ENCODE measurements at places on chromosomes 3 and 15.

GRCh38 chr3:82938821-82939328, 1177.4 kb upstream of the GBE1 start:
- DNase-seq: no peak

GRCh38 chr15:50182219-50183013, 420 bp downstream of the SLC27A2 start:
- DNase-seq: peak; percentile 48

DNA sequence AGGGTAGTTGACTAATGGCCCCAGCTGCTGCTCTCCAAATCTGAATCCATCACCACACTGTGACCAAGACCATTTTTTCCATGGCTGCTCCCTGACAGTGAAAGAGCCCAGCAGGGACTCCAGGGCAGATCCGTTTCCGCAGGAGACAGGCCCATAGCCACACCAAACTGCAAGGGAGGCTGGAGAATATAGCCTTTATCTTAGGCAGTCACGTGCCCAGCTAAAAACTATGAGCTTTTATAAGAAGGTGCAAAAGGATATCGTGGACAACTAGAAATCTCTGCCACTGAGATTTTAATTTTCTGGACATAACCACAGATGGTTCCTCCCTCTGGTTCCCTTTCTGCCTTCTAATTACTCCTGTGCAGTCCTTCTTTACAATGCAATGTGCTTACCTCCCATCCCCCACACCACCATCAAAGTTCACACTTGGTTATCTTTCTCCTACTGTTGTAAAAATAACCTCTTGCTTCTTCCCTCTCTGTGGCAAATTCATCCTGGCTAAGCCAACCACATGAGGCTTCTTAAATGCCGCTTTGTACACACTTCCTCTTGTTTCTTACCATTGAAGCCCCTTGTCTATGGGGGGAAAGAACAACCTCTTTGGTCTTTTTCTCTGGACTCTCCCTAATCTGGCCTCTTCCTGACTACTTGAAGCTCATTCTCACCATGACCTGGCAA, 233.7 kb downstream of the SHQ1 start:
- no peak for DNase-seq

DNA sequence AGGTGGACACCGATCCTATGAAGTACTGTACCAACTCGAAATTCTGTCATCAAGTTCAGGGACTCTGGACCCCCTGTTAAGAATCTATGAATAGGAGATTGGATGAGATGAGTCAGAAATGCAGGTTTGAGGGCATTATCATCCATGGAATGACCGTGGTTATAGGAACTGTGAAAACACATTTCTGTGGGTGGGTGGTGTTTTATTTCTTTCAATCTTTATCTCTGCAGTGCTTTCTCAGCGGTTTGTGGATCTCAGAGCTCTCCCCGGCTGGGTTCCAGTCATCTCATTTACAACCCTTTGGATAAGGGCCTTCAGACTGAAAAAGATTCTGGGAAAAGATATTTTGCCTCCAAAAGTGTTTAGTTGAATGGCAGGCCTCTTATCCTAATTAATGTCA, 5.4 kb upstream of the ABHD17C start:
- no peak for DNase-seq

- DNase-seq: no peak
These were observed 31.0 kb upstream of the ADAMTS17 start for GRCh38 chr15:100372739-100373119.

DNA sequence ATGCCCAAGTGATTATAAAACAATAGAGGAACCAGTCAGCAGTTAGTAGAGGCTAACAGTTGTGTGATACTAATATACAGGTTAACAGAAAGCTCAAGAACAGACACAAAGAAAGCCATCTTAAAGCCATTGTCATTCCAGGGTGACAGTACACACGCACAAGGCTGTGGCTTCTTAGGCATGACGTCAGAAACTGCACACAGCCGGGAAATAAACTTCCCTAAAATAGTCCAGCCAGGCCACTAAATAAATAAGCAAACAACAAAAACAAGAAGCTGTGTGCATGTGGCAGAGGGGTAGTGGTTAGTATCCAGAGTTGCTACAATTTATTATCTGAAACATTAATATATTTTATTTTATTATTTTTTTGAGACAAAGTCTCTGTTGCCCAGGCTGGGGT, 49.8 kb downstream of the PPCDC start:
- DNase-seq: no peak

GRCh38 chr3:23553353-23553752, 252.4 kb upstream of the UBE2E1 start:
- DNase-seq: peak; percentile 4

DNA sequence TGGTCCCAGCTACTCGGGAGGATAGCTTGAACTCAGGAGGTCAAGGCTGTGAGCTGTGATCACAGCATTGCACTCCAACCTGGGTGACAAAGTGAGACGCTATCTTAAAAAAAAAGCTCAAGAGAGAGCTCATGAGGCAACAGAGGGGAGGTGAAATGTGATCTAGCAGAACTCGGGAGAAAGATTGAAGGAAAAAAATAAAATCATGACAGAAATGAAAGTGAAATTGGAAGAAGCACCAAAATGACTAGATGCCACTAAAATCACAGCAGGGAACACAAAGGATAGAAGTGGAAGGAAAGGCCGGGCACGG, 109.4 kb upstream of the BNIP2 start:
- DNase-seq: no peak

- no peak for DNase-seq
These were observed 35.5 kb upstream of the HACD2 start for GRCh38 chr3:123620343-123620742.

DNA sequence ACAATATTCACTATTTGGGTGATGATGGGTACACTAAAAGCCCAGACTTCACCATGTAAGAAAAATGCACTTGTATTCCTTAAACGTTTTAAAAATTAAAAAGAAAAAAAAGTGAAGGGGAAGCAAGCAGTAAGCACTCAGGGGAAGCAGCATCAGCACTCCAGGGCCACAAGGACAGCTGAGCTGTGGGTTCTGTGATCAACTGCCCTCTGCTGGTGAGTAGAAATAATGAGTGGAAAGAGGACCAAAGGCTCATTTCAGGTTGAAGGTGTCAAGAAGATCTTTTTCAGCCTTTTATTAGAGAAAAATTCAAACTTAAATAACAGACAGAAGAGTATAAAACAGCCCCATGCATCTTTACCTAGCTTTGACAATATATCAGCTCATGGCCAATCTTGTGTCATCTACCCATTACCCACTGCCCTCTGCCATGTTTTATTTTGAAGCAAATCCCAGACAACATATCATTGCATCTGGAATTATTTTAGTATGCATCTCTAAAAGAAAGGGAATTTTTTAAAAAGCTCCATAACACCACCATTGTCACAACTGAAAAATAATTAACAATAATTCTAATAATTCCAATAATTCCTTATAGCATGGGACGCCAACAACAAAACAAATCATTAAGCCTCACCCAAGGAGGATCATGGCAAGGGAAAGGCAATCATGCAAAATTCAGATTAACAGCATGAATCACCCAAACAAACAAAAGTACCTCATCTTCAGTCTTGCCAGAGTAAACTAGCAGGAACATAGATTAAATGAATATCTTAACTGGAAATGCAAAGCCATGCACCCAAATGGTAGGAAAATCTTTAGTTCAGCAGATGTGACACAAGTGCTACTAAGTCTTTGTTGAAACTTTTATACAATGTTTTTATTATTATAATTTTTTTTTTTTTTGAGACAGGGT, 42.5 kb downstream of the TAMM41 start:
- DNase-seq: peak; percentile 71

DNA sequence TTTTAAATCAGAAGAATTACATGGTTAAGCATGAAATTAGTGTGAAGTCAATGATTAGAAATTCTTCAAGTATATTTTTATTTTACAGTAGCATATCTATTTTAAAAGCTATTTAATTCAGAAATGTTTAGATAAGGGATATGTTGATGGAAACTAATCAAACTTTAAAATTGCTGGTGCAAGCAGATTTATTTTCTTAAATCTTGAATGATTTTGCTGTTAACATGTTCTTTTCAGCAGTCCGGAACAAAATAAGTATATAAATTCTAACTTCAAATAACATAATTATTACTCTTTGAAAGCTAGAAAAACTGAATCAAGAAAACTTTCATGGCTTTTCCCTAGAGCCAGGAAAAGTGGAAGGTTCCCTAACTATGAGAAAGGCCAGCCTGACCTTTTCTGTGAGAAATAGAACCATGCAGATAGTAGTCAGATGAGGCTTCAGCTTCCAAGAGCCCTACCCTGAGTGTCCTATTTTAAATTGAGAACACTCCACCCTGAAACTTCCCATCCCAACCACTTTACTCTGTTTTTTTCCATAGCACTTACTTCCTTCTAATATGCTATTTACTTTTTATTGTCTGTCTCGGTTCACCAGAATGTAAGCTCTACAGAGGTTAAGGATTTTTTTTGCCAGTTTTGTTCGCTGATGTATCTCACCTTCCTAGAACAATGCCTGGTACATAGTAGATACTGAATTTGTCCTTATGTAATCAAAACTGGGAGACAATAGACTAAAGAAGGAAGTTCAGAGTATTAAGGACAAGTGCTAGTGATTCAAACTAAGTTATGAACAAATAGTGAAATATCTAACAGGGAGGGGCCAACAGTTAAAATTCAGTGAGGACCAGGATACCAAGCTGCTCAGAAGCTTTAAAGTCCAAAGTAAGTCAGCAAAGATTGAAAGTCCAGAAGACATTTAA, 66.8 kb downstream of the CD200R1L start:
- no peak for DNase-seq

- DNase-seq: no peak
These were observed 839.5 kb downstream of the EPHA3 start for GRCh38 chr3:89946884-89947283.

- no peak for DNase-seq
These were observed 1.8 kb downstream of the LMCD1 start for GRCh38 chr3:8503461-8503860.

- DNase-seq: no peak
These were observed 40.2 kb downstream of the PPM1L start for GRCh38 chr3:160796089-160796812.

- no peak for DNase-seq
These were observed 3.4 kb upstream of the LRRIQ4 start for GRCh38 chr3:169809230-169809795.

- DNase-seq: no peak
These were observed 84.5 kb downstream of the LRRK1 start for GRCh38 chr15:101003706-101004105.

- no peak for DNase-seq
These were observed 20.2 kb upstream of the TM4SF18 start for GRCh38 chr3:149353581-149354184.

DNA sequence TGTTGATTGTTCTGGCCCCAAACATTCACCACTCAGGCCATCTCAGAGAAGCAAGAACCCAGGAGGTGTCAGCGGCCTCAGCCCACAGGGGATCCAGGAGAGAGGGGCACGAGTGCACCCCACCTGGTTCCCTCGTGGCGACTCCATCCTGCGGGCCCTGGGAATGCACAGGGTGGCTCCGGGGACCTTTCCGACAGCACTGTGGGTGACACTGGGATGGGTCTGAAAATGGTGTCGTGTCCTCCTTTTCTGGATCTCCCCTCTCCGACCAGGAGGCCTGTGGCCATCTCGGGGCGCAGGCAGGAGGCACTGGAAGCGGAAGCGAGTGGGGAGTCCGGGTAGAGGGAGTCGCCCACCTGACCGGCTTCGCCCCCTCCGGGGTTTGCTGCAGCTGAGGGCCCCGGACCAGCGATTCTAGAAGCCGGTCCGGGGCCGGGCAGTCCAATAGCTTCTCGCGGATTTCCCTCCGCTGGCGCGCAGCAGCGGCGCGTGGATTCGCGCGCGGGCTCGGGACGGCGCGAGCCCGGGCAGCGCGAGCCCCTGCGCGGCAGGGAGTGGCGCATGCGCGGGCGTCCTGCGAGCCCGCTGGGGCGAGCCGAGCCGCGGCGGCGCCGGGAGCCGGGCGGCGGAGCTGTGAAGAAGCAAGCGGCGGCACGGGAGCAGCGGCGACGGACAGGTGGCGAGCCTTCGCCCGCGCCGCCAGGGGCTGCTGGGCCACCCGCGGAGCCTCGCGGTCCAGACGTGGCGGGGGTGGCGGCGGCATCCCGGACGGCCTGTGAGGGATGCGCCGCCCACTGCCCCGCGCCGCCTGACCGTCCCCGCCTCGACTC, at the start of gene DOCK3:
DOCK3 (plus strand) TSS at position 579 of the 830 bp plus-strand sequence. CDS start 337 bp downstream, outside the sequence.
- peak; percentile 83 for DNase-seq

DNA sequence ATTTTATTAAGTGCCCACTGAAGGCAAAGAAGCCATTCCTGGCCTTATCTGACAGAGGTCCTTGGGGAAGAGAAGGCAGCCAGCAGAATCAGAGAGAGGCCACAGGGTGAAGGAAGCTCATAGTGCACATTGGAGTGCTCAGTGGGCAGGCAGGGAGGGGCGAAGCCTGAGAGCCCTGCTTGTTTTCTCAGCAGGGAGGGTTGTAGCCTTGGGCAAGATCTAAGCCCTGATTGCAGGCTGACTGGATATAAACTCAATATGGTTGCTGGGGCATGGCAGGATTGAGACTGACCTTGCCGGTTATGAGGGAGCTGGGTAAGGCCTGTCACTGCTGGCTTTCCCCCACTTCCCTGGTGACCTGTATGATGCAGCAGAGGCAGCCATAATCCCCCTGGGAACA, 7.5 kb upstream of the IGSF11 start:
- DNase-seq: no peak

DNA sequence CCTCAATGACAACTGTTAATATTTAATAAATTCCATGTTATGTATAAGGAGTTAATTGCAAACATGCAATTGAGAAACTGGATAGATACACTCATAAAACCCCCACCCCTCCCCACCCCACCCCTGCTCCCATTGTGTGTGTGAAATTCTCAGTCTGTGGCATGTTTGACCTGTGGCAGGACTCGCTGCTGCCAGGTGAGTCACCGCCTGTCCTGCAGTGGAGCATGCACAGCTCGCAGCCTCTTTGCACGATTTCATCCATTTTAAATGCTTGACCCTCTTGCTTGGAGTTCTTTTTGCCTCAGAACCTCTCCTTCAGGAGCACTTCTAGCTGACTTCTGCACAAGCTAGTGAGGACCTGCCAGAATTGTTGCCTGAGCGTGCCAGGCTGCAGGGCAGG, 5.3 kb upstream of the APEH start:
- DNase-seq: no peak

GRCh38 chr3:95468331-95468730, 1346.1 kb upstream of the EPHA6 start:
- no peak for DNase-seq

GRCh38 chr3:157310329-157311052, 126.2 kb upstream of the PTX3 start:
- no peak for DNase-seq

- no peak for DNase-seq
These were observed 361.9 kb downstream of the CLSTN2 start for GRCh38 chr3:140296796-140297352.

- DNase-seq: no peak
These were observed 37.8 kb upstream of the ATP10A start for GRCh38 chr15:25900901-25901300.

GRCh38 chr15:34335176-34336032, 2.2 kb downstream of the SLC12A6 start:
- no peak for DNase-seq

Data from germinal center (tissue), 1 donor.